ENCODE measurements at places on chromosomes 3 and 15.

GRCh38 chr3:110664148-110664547 is 407.5 kb upstream of the NECTIN3 start:
- DNase-seq = no peak

DNA sequence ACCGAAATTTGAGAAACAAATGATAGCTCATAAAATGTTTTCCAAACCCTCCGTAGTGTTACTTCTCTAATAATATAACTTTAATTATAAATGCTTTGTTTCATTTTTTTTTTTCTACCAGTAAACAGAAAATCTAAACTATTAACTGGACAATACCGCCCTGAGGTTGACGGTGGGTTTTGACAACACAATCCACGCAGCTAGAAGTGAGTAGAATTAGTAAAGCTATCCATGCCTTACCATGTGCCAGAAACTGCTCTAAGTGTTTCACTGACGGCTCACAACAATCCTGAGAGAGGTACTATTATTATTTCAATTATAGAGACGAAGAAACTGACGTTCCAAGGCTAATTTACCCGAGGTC is 410 bp downstream of the NDUFAF1 start:
- DNase-seq = no peak

DNA sequence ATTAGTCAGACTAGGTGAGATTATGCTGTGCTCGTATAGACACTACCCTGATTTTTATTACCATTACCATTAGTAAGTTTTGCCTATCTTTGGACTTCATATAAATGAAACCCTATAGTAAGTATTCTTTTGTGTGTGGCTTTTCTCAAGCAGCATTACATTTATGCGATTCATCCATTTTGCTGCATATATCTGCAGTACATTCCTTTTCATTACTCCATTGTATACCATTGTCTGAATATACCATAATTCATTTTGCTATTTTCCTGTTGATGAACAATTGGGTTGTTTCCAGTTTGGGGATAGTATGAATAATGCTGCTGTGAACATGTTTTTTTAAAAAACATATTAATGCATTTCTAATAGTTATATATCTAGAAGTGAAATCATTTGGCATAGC is 45.3 kb downstream of the TMEM212 start:
- DNase-seq = no peak

DNA sequence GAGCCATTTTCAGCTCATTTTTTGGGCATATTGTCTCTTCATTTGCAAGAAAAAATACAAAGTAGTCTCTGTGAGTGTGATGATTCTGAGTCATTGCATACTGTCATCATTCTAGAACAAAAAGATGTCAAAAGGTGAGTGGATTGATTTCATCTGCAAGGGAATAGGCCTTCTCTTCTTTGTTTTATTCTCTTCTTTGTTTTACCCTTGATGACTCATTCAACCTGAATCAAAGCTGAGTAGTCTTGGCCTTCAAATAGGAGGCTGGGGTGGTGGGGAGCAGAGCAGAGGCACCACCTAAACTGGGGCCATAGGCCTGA is 25.4 kb downstream of the CYP19A1 start:
- no peak for DNase-seq

All from D341Med (cell line).